Bronchial epithelial cell (primary cell): ENCODE measurements at places on chromosomes 5 and 9. TPM values are rescaled to one million over a fixed set of nuclear protein-coding genes. Genes with fewer than 3 reads are reported as not detected.

DNA sequence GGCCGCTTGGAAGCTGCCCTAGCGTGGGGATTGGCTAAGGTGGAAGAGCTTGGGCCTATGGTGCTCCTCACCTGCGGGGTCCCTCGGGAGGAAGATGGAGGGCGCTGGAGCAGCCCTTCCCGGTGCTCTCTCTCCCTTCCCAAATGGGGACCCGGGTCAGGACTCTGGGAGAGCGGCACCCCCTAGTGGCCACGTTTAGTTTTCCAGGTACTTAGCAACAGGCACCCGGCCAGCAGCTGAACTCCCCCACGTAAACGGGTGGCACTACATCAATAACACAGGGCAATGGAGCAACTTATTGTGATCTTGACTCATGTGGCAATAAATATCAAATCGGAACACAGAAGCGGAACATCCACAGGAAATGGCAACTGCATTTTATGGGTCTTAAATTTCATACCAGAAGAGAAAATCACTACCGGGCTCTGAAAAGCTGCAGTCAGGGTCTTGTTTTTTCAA, 316.6 kb downstream of the AGTPBP1 start:
- peak; percentile 29 for DNase-seq

GRCh38 chr5:39176759-39177630, 42.4 kb downstream of the FYB1 start:
- DNase-seq, result no peak

DNA sequence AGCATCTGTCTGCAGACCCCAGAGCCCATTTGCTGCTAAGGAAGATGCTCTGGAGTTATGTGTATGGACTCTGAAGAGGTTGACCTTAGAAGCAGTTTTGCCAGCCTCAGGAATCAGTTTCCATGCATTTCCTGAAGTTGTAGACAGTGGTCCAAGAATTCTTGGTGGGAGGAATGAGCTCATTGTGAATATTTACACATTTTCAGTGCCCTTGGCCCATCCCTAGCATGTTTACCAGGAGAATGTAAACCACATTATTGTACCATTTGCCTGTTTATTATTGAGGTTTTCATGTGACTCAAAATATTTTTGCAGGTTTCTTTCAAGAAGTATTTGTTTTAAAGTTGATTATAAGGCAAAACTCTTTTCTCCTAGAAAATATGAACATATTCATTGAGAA, 93.8 kb downstream of the NXNL2 start:
- no peak for DNase-seq

DNA sequence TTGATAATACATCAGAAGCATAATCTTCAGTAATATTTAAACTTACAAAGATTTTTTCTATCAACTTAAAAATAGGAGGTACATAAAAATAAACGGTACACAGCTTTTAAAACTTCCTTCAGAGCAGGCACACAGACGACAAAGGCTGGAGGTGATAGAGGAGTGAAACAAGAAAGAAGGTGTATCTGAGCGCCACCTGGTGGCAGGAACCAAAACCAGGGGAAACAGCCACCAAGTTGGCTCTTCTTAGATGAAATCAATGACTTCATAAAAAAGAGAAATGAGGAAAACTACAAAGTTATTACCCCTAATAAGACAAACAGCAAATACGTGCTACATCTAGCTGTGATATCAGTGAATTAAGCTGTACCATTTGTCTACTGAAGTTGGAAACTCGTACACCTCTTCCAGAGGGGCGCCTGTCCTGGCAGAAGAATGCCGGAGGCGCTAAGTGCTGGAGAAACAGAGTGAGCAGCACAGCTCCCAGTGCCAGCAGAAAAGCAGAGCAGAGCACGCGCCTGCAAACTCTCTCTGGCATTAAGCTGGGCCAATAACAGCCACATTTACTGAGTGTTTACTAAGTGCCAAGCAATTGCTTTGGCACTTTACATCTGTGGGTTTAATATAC, 85.9 kb downstream of the SETX start:
- peak; percentile 3 for DNase-seq

- DNase-seq, result no peak
Observed at GRCh38 chr9:117644932-117645636, 59.1 kb upstream of the TLR4 start.

GRCh38 chr9:121738968-121739367, 87.5 kb downstream of the DAB2IP start:
- DNase-seq, result no peak

DNA sequence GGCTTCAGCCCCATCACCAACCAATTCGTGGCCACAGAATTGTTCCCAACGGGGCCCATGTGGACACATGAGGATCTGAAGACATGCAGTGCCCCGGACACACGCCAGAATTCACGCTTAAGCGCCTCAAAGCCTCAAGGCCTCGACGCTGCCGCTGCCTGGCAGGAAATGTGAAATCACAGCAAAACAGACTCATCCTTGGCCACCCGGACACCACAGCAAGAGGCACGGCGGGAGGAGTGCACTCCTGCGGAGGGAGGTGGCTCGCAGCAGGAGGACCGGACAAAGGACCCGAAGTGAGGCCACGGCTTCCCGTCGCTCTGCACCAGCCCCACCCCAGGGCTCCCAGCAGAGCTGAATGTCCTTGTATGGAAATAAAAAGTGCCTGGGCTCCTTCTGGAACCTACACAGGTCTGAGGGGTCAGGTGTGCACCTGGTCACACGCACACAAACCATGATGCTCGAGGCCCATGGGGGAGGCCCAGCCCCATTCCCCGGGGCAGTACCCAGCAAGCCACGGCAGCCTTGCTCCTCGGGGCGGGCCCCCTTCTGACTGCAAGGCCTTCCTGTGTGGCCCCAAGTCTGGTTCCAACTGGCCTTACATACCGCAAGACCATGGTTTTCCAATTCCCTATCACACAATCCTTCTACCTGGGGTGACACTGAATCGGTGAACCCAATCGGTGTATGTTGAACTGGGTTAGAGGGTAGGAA, 10.0 kb downstream of the SEC16A start:
- no peak for DNase-seq

- DNase-seq, result no peak
Observed at GRCh38 chr5:65984098-65984885, 57.9 kb downstream of the ERBIN start.

DNA sequence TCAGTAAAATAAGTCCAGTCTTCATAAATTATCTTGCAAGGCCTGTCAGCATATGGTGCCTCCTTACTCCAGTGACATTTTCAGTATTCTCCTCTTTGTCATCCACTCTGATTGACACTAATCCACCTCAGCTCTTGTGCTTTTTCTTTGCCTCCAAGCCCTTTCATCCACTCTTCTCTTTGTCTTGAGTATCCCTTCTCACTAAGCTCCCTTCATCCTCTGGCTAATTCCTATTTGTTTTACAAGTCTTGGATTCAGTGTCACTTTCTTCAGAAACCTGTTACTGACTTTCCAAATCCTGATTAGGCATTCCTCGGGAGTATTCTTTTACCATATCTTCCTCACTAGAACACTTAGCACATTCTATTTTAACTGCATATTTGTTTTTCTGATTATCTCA, 100.6 kb upstream of the VCAN start:
- DNase-seq, result no peak

- no peak for DNase-seq
Observed at GRCh38 chr5:59473611-59474010, 419.9 kb downstream of the PDE4D start.

GRCh38 chr9:75087289-75087823, 599 bp downstream of the NMRK1 start:
- DNase-seq, result peak; percentile 55

DNA sequence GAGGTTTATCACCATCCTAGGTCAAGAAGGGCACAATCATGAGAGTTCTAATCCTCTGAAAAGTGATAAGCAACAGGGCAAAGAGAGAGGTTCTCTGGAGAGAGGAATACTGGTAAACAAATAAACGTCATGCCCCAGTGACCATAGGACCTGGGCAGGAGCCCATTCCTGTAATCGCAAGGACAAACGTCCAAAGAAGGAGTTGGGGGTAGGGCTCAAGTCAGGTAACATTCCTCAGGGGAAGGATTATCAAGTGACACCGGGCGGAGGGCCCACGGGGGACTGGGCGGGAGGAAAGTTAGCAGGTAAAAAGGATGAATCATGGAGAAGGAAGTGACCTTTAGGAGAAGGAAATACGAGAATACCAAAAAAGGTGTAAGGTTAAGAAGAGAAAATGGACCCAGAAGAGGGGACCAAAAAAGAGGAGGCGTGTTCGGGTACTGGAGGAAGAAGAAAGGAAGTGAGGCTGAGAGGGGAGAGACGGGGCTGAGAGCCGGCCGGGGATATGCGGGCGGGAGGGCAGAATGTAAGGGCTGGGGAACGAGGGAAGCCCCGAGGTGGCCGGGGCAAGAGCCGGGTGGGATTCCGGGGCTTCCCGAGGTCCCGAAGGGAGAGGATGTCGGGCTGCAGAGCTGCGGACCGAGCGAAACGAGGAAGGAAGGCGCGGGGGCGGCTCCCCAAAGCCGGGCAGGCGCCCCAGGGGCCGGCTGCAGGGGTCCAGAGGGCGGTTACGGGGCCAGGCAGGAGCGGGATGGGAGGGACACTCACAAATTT, 583 bp downstream of the DIAPH1 start:
- DNase-seq, result peak; percentile 67

- no peak for DNase-seq
Observed at GRCh38 chr9:95740217-95741004, 135.1 kb upstream of the ERCC6L2 start.

DNA sequence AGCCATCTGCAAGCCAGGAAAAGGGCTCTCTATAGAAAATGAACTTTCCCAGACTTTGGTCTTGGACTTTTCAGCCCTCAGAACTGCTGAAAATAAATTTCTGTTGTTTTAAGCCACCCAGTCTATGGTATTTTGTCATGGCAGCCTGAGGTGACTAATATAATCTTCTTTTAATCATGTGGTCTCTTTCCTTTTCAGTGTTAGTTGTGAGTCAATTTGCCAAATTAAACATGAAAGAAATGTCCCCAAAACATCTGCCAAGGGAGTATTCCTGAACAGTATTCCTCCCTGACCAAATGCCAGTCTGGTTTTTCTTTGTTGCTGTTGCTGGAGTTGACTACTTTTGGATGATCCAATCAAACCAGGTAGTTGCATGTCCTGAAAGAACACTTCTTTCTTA, 4.7 kb upstream of the YTHDC2 start:
- peak; percentile 32 for DNase-seq

DNA sequence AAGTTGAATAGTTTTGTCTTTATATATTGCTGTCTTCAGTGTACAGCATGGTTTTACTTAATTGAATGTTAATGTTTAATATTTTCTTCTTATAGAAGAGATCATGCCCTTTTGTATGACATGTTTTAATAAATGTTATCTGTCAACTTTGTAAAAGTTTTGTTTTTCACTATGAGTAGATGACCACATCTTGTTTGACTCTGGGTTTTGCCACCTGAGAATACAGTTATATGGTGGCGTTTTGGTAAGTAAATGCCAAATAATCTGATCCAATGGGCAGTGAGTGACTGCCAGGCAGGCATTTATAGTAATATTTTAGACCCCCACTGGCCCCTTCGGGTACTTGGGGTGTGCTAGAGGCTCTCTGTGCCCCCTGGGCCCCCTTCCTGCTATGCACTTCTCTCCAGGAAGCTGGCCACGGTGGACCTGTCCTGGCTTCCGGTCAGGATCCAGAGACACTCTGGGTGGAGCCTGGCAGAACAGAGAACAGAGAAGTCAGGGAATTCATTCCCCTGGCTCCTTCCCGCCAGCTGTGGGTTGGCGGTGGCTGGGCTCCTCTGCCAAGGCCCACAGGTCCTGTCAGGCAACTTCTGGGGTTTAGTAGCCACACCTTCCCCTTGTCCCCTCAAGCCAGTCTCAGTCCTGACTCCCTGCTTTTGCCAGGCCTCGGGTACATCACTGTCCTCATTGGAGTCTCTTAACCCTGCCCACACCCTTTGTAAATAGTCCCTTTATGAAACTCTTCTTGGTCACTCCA, 22.2 kb upstream of the ZBTB34 start:
- DNase-seq, result no peak

- no peak for DNase-seq
Observed at GRCh38 chr5:114243281-114243971, 118.4 kb upstream of the KCNN2 start.

DNA sequence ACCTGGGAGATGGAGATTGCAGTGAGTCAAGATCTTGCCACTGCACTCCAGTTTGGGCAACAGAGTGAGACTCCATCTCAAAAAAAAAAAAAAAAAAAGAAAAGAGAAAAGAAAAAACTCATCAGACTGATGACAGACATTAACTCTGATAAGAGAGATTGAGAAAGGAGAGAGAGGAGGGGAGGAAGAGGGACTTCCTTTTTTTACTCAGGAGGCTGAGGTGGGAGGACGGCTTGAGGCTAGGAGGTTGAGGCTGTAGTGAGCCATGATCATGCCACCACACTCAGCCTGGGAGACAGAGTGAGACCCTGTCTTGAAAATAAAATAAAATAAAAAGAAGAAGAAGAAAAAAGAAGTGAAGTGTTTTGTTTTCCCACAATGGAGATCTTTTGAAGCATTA, 9.7 kb upstream of the MSMP start:
- DNase-seq, result no peak

GRCh38 chr5:131109540-131110255, 55.4 kb downstream of the HINT1 start:
- peak; percentile 43 for DNase-seq

- DNase-seq, result no peak
Observed at GRCh38 chr5:31551878-31552277, 19.8 kb downstream of the C5orf22 start.

DNA sequence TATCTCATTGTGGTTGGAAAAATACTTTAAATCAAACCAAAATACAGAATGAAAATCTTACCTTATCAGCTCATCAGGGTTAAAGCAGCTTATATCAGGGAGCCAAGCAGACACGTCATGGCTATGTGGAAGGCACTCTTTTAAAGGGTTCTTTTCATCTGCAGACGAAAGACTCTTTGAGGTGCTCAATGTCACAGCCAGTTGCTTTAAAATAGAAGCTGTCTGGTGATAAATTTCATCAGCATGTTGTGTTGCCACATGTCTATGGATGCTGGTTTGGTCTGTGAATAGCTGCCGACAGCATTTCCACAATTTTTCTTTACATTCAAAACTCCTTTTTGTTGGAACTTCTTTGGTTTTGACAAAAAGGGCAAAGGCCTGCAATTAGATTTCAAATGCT, 7.5 kb downstream of the TSTD2 start:
- no peak for DNase-seq

DNA sequence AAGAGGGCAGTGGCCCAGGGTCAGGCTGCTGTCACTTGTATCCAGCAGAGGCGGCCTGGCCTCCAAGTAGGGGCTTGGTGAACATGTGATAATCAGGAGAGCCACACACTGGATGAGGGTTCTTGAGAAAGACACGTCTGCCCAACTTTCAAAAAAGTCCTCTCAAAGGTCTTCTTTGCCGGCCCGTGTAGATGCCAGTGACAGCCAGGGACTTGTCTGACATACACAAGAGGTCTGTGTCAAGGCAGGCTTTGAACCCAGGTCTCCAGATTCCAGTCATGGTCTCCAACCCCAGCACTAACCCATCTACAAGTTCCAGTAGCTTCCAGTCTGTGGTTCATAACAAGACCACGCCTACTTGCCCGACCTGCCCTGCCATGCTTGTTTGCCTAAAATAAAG, 7.9 kb upstream of the AMBP start:
- DNase-seq, result peak; percentile 42

GRCh38 chr9:93902780-93903655, 52.1 kb downstream of the BARX1 start:
- no peak for DNase-seq

Gene CDH12
- not detected in 2 replicates for total RNA-seq

Gene PCDHGB5
- total RNA-seq, result 2.4 and 5.1 TPM in 2 replicates

Gene C9orf50
- not detected in 2 replicates for total RNA-seq

Gene GADD45G
- under 0.01 and 1.0 TPM in 2 replicates for total RNA-seq

Gene CTSV
- 17.4 and 35.1 TPM in 2 replicates for total RNA-seq

Gene TRIM14
- total RNA-seq, result 1.8 and 5.8 TPM in 2 replicates

Gene TNFSF15
- total RNA-seq, result under 0.01 TPM in 1 of 2 replicates, not detected in the other

Gene MCTP1
- 17.9 and 26.0 TPM in 2 replicates for total RNA-seq

Gene GABRA6
- total RNA-seq, result not detected in 2 replicates

Gene FOXD4L4
- total RNA-seq, result under 0.01 and 0.26 TPM in 2 replicates

Gene ANKRD31
- total RNA-seq, result 0.13 and 0.26 TPM in 2 replicates

Gene TMC1
- 1.0 TPM in 1 of 2 replicates, not detected in the other for total RNA-seq

Gene OSMR
- total RNA-seq, result 36.9 and 40.7 TPM in 2 replicates

Gene NUDT12
- total RNA-seq, result 11.6 and 22.4 TPM in 2 replicates
